ENCODE measurements at places on chromosomes 7 and 10.
A peak's percentile ranks its signal among the peaks of the same experiment; 100 is the strongest.

GRCh38 chr7:166338-167060, 25.9 kb upstream of the FAM20C start:
- no peak for DNase-seq

DNA sequence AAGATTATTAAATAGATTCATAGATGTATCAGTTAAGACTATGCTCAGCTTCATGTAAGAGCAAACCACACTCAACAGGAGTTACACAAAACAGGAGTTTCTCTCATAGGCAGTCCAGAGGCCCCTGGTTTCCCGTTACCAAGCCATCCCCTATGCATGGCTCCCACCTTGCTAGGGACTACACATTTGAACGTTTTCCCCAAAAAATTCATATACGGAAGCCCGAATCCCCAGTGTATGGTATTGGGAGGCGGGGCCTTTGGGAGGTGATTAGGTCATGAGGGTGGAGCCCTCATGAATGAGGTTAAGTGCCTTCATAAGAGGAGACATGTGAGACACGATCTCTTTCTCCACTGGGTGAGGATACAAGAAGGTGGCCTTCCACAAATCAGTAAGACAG, 29.1 kb downstream of the RSU1 start:
- DNase-seq, result no peak

GRCh38 chr7:33669251-33669670, 236.1 kb upstream of the BMPER start:
- DNase-seq, result no peak

DNA sequence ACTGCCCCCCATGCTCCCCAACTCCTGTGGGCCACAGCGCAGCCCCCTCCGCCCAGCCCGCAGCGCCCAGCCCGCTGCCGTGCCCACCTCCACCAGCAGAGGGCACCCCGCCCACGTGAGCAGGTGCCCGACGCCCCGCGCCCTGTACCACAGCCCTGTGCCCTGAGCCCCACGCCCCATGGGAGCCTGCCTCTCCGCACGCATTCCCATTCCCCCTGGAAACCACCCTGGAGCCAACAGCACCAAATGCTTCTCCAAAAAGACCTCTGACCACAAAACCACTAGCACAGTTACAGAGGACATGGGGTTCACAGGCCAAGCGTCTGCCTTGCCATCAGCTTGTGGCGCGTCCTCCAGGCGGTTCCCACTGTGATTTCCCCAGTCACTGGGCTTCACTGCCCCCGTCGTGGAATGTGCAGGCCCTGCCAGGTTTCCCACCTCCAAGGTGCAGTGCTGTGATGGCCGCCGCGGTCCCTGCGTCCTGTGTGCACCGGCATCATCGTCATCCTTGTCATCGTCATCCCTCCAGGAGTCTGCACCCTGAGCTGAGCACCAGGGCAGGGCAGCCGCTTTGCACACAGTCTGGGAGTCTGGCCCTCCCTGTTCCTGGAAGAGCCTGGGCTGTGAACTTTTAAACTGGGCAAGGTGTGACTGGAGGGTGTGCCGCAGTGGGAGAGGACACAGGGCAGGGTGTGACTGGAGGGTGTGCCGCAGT, 61.7 kb downstream of the PWWP2B start:
- DNase-seq, result no peak

DNA sequence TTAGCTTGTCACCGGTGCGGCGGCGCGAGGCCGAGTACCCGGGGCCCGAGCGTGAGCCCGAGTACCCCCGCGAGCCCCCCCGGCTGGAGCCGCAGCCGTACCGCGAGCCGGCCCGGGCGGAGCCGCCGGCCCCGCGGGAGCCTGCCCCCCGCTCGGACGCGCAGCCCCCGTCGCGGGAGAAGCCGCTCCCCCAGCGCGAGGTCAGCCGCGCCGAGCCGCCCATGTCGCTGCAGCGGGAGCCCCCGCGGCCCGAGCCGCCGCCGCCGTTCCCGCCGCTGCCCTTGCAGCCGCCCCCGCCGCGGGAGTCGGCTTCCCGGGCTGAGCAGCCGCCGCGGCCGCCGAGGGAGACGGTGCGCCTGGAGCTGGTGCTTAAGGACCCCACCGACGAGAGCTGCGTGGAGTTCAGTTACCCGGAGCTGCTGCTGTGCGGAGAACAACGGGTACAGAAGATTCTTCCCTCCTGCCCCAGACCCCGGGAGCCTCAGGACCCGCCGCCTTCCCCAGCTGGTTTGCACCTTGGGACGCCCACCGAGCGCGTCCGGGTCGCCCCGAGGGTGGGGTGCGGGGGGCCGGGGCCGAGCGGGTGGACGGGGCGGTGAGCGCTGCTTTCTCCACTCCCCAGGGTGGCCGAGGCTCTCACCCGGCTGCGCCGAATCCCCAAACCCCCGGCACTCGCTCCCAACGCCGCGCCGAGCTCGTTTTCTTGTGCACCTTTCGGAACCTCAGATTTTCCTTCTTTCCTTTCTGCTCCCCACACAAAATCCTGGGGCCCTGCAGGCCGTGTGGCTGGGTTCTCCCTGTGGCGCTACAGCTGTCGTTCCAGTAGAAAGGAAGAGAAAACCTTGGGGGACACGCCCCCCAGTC, 708 bp downstream of the UBN2 start:
- peak; percentile 27 for DNase-seq

DNA sequence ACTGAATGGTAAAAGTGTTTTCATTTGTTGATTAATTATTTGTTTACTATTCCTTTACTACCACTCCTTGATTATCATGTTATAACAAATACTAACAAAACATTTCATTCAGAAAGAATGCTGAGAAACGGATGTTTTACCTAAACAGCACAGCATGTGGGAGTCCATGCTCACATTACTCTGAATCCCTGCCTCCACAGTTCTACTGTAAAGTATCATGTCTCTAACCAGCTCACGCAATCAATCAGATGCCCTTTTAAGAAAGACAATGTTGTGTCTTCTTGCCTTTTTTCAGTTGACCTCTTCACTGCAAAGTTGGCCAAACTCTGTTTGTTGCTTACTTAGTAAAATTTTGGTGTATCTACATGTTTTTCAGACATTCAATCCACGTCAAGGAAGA, 232.5 kb upstream of the MDFIC start:
- no peak for DNase-seq

GRCh38 chr10:99526861-99527504, 5.8 kb upstream of the NKX2-3 start:
- no peak for DNase-seq

DNA sequence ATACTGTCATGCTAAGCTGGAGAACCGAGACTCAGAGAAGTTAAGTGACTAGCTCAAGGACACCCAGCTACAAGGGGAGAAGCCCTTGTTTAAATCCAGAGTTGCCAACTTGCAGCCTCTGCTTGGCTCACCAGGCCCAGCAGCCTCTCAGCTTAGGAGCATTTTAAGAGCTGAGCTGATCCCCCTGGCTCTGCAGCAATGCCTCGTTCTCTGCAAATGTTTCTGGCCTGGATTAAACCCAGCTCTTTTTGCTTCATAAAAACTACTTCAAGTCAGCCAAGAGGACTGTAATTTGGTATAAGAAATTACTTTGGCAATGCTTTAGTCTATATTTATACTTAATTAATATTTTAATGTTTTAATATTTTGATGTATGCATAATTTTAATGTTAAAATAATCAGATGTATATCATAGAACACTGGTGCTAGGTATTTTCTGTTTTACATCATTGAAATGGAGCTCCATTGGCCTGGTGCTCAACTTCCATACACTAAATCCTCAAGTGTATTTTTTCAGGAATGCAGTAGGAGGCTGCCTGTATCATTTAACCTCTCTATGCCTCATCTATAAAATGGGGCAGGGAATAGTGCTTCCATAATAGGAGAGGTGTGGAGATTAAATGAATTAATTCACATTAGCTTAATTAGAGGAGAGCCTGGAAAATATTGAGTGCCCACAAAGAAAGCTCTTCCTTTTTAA, 184.2 kb downstream of the EMX2 start:
- DNase-seq, result no peak

GRCh38 chr7:28800150-28800549, 158.0 kb downstream of the TRIL start:
- DNase-seq, result no peak

DNA sequence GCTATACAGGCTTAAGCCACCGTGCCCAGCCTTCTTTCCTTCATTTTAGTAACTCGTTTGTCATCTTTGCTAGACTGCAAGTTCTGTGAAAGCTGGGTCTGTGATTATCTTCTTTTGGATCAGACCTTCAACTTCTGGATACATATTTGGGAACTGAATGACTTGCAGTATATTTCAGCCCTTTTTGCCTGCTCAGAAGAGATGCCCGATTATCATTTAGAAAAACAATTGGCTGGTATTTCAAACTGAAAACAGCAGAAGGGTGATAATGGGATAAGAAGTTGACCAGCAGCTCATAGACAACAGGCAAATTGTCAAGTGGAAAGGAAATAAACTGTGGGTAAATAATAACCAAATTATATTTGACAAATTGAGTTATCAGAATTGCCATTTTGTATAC, 14.6 kb downstream of the RSBN1L start:
- DNase-seq, result no peak

All from nucleus accumbens (tissue), 56 donors.